ENCODE measurements at places on chromosomes 2 and 18. TPM values are rescaled to one million over a fixed set of nuclear protein-coding genes. Genes with fewer than 3 reads are reported as not detected.

DNA sequence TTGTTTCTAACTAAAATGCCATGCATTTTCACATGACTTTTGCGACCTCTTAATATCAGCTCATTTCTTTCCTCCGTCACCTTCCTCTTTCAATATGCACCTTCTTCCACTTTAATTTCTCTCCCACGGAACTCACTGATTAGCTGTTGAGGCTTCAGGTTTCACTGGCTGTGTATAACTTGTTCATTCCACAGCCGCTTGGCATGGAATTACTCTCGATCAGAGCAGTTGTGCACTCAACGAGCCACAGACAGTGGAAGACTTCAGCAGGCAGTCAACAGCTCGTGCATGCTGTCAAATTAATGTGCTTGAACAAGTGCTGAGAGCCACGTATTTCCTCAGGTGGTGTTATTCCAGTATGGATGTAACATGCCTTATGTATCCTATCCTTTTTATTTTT lies 491.2 kb upstream of the DDX18 start:
- no peak for DNase-seq

The KCNIP3 gene
- 1.0 TPM for total RNA-seq

The CAB39 gene
- total RNA-seq = 24.8 TPM

DNA sequence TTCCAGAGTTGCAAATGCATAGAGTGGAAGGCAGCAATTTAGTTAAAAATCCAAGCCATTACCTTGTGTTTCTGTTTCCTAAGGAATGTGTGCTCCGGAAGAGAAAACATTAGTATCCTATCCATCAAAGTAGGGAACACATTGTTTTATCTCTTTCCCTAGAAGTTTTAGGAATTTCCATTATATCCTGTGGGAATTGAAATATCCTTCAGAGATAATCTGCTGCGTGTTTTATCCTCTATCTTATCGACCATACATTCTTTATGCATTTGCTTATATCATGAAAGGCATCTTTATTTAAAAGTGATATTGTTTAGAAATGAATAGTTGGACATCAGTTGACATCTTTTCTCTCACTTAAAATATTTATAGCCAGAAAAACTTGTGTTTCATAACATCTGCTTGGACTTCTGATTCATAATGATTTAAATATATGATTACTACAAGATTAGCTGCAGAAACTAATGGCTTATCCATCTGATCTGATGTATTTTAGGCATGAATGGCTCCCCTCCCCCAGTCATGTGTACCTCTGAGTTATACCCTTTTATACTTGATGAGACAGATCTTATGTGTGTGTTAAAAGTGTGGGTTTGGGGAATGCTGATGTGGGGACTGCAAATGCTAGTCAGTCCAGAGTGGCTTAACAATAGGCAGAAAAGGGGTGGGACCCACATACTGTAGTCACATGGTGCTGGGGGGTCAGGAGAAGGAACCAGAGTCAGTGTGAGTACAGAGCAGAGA lies 136.2 kb upstream of the ARHGAP28 start:
- no peak for DNase-seq

The FTCDNL1 gene
- 13.7 TPM for total RNA-seq

The CD8B2 gene
- not detected for total RNA-seq

DNA sequence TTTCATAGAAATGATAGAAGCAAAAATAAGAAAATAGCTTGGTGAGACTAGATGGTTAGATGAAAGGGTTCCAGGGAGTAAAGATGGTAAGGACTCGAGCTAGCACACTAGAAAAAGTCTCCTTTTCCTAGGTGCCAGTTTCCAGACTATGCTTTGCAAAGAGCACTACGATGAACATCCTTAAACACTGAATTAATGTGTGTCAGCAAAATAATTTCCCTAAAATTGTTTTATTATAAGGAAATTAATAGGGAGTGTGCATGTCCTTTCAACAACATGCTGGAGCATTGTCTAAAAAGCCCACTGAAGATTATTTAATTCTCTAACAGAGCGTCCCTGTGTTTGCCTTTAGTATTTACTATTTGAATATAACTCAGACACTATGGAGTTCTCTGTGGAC lies 107.4 kb upstream of the NDUFV2 start:
- no peak for DNase-seq

The PFN4 gene
- total RNA-seq = not detected

GRCh38 chr18:66013969-66014368 lies 263.2 kb downstream of the CDH7 start:
- no peak for DNase-seq

The OR6B2 gene
- total RNA-seq = not detected

- no peak for DNase-seq
Measured at GRCh38 chr2:65477590-65477989, 45.2 kb upstream of the SPRED2 start.

DNA sequence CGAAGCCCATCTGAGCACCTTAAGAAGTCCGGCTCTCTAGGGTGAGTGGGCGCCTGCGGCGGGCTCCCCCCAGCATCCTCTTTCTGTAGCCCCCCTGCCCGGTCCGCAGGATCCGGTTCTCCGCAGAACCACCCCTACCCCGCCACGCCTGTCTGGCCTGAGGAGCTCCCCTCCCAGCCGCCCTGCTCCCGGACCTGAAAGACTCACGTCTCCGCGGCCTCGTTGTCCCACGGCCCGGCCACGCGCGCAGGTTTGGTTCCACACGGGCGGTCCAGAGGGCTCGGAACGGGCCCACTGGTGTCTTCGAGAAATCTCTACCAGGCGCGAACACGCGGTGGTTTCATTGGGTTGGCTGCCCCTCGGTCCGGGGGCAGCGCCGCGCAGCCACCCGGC lies 237 bp downstream of the SLC39A6 start:
- DNase-seq = no peak

GRCh38 chr18:45416168-45416567 lies 199.1 kb upstream of the SLC14A2 start:
- peak; percentile 2 for DNase-seq

The ZNF513 gene
- 12.3 TPM for total RNA-seq

DNA sequence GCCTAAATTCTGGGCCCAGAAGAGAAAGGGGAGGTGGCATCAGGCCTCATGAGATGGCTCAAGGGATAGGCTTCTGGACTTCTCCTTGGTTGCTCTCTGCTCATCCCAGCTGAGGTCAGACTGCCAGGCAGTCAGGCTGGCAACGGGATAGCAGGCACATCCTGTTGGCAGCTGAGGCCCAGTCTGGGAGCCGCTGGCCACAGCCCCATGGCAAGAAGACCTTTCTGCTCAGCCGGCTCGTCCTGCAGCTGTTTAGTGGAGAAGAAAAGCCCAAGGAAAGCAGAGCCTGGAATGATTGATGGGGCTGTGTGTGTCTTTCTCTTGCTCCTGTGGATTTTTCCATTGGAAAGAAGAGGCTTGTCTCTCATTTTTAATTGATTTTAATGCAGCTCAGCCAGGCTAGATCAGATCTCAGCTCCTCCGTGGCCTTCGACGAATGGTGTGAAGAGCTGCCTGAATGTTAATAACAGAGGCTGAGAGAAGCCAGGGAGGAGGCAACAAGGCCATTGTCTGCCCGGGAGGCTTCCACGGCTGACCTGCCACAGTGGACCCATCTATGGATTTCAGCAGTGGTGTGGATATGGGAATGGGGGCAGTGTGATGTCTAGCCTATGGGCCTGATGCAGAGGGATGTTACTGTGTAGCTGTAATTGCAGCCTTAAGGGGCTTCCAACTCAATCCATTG lies 99.5 kb downstream of the HS1BP3 start:
- DNase-seq = no peak

The CCBE1 gene
- total RNA-seq = 0.17 TPM

DNA sequence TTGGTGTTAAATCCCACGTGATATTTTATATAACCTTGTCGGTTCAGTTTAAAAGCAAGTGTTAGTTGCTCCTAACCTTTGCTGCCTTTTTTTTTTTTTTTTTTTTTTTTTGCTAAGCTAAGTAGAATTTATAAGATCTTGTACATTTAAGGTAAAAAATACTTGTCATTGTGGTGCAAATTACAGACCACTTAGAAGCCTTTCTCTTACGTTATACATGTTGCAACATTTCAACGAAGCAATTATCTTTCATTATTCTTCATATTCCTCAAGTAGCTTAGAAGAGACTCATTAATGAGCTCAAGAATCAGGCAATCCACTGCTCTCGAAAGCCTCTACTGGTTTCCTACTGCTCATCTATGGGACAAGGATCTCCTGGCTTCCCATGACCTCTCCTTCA lies 14.9 kb upstream of the IL1RL2 start:
- no peak for DNase-seq

DNA sequence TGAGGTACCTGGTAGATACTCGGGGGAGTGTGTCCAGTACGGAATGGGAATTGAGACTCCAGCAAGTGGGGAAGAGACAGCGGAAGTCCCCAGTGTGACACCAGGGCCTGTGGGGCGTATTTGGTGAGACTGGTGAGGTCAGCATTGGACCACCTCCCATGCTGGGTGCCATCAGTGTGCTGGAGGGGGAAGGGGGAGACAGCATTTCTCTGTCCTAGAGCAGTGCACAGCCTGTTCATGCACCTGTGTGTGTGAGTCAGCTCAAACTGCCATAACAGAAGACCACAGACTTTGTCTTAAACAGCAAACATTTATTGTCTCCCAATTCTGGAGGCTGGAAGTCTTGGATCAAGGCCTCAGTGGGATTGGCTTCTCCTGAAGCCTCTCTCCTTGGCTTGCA lies 301.8 kb downstream of the GBX2 start:
- no peak for DNase-seq

- no peak for DNase-seq
Measured at GRCh38 chr2:8255448-8255800, 426.4 kb upstream of the ID2 start.

The HNRNPA3 gene
- total RNA-seq = 24.1 TPM

DNA sequence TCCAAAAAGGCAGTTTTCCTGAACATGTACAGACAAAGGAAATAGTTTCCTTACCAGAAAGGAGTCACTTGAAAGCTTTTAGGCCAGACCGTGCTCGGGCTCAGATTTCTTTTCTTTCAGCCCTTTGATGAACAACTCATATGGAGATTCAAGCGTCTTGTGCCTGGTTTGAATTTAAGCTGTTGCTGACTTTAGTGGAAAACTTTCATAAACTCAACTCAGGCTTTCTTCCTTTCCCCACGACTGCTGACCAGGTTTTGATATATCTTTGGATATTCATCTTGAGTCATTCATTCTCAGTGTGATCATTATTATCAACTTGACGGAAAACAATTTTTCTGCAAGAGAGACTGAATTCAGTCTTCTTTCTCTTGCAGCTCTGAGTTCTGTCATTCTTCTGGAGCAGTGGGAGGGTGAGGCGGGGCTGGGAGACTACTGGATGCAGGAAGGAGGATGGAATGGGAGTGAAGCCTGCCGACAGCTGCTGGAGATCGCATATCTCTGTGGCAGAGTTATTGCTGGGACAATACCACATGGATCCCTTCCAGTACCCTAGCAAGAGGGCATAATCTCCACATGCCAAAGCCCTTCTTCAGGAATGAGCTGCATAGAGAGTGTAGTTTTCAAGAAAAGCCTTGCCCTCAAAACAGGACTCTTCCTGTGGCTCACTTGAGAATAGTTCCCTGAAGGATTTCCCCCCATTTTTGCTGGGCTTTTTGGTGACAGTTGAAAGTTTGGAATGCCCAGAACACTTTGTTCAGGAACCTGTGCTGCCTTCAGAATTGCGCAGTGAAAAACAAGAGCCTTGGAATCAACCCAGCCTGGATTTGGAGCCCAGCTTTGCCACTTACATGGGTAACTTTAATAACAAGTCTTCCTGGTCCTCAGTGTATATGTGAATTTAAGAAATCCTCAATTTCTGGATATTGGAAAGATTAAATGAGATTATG lies 364.4 kb downstream of the ZNF521 start:
- DNase-seq = no peak

The CCDC150 gene
- 23.5 TPM for total RNA-seq

The CDH2 gene
- 83.5 TPM for total RNA-seq

DNA sequence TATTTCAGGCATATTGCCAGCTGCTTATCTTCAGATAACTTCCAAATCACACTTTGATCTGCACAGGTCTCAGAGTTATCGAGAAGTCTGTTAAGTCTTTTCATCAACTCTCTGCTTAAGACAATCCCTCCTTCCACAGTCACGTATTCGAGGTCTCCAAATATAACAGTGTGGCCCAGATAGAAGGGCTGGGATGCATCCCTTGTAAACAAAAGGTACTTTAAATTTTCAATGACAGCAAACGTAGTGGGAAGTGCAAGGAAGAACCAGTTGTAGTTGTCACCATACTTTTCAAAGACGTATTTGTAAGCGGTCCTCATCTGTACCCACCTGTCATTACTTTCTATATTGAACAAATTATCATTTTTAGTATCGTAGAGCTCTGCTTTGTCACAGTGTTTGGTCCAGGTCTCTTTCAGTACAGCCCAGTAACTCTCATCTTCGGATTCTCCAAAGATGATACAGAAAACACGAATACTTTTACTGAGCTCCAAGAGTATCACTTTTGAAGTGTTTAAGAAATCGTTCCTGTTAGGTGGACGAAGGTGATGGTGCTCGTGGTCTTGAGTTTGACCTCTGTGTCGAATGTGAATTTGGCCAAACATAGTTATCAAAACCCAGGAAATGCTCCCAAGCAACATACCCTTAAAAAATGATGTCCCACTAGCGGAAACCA lies 445 bp downstream of the C1GALT1C1L start:
- no peak for DNase-seq

- peak; percentile 83 for DNase-seq
Measured at GRCh38 chr18:77065221-77065981, 67.2 kb downstream of the MBP start.

DNA sequence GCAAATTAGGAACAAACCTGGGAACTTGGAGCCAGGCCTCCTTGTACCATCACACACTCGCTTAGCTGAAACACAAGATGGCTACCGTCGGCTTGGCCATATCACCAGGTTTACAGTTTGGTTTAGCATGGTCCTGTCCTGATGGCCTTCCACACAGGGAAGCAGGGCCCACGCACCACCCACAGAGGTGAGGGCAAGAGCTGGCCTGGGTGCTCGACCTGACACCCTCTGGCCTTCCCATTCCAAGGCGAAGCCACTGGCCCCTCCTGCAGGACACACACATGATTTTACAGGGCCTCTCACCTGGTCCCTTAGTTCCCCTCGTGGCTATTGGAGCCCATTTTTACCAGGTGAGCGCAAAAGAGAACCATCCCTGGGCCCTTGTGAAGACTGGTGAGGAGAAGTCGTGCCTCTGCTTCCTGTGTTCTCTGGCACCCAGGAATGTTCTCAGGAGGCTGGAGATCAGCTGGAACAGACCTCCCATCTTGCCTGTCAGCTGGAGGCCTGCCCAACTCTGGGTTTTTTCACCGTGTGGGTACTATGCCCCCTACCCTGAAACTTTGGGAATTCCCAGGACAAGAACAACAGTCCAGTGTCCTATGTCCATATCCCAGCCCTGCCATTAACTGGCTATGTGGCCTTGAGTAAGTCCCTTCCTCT lies 53.0 kb upstream of the FOSL2 start:
- no peak for DNase-seq

DNA sequence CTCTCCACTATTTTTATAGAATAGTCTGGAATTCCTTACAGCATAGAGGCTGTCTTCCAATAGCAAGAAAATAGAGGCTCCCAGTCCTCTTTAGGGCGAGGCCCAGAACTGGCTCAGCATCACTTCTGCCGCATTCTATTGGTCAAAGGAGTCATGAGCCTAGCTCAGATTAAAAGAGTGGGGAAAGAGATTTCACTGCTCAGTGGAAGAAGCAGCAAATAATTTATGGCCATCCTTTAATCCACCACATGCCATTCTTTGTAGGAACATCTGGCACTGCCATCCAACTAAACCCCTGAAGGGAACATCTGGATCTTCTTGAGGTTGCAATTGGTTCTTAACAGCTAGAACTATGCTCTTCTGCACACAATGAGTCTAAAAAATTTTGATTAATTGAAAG lies 43.4 kb upstream of the NEUROD1 start:
- no peak for DNase-seq

- no peak for DNase-seq
Measured at GRCh38 chr18:47716632-47717185, 213.8 kb downstream of the SMAD2 start.

Data from Caki2 (cell line).